Liver (tissue), 10 donors: ENCODE measurements at places on chromosomes 5 and 9. TPM values are rescaled to one million over a fixed set of nuclear protein-coding genes. Genes with fewer than 3 reads are reported as not detected.

GRCh38 chr5:7597059-7597642 lies 201.2 kb downstream of the ADCY2 start:
- DNase-seq: no peak

DNA sequence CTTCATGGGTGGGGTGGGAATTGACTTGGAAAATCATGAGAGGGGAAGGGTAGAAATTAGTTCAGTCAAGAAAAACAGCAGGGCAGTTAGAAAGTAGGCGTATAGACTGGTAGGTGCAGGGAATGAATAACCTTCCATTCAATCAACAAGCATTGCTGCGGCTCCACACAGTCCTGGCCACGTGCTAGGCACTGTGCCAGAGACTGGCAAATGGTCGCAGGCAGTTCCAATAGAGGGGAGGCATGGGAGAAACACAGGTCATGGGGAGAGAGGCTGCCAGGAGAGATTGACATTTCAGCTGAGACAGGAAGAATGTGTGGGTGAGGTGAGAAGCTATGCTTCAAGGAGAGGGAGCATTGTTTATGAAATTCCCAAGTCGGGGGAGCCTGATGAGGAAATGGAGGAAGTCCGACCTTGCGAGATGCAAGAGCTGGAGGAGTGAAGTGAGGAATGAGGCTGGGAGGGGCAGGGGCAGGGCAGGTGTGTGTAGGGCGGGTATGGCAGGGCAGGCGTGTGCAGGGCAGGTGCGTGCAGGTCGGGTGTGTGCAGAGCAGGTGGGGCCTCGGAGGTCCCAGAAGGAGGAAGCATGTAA lies 54.4 kb upstream of the PPARGC1B start:
- no peak for DNase-seq

- no peak for DNase-seq
Observed at GRCh38 chr9:98341157-98342097, 86.0 kb upstream of the TBC1D2 start.

DNA sequence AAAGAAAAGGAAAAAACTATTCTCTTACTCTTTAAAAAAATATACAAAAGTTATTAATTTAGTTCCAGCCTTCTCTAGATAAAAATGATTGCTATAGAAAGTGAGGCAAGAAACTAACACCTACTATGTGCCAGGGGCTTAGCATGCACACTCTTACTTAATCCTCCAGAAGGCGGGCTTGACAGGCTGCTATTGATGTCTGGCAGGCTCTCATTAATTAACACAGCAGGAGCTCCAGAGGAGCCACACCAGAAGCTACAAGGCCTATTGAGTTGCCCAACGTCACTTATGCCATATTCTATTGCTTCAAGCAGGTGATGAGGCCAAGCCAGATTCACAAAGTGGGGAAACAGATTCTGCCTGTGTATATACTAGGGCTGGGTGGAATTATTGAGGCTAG lies 54.6 kb upstream of the CLINT1 start:
- no peak for DNase-seq

The IL9 gene
- not detected for total RNA-seq

The ADAMTS2 gene
- 12.4 TPM for total RNA-seq

- no peak for DNase-seq
Observed at GRCh38 chr5:71457106-71457505, 1.7 kb downstream of the BDP1 start.

DNA sequence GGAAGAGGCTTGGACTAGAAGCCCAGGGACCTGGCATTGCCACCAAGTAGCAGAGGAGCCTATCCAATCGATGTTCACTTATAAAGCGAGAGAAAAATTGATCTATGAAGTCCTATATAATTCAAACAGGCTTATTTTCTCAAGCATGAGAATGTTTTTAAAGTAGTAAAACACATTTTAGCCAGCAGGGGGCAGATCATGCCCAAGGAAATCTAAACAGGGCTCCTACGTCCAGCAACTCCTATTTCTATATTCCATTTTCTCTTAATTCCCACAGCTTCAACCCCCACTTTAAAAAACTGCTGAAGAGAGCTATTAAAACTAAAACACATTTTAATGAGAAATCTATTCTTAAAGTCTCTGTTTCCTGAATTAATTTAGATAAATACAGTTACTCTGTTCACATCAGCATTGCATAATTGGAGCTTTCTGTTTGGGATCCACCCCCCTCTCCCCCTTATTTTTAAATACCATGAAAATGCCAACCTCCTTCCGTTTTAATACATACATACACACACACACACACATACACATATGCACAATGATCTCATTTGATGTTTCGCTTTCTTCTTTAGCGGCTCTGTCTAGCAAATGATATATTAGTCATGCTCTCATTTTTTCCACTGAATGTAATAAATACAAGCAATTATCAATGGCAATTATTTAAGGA lies 144.9 kb downstream of the MYO10 start:
- DNase-seq: no peak

The SMIM33 gene
- total RNA-seq: not detected

The ST8SIA4 gene
- total RNA-seq: 2.3 TPM

The TAF11L14 gene
- not detected for total RNA-seq

The ARHGAP26 gene
- total RNA-seq: 4.4 TPM

The TXNDC8 gene
- not detected for total RNA-seq

The BHMT gene
- total RNA-seq: 27.7 TPM

DNA sequence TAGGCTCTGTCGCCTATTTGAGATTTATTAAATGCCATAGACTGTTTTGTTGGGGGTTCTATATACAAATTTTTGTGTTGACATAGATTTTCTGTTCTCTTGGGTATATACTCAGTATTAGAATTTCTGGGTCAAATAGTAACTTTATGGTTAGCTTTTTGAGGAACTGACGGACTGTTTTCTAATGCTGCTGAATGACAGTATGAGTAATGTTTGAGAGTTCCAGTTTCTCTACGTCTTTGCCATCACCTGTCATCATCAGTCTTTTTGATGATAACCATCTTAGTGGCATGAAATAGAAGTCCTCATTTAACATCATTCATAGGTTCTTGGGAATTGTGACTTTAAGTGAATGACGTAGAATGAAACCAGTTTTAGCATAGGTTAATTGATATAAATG lies 60.1 kb downstream of the CCDC171 start:
- no peak for DNase-seq

GRCh38 chr5:110251366-110251765 lies 475.1 kb downstream of the TMEM232 start:
- DNase-seq: no peak

GRCh38 chr5:119328753-119329602 lies 26.8 kb upstream of the TNFAIP8 start:
- no peak for DNase-seq

DNA sequence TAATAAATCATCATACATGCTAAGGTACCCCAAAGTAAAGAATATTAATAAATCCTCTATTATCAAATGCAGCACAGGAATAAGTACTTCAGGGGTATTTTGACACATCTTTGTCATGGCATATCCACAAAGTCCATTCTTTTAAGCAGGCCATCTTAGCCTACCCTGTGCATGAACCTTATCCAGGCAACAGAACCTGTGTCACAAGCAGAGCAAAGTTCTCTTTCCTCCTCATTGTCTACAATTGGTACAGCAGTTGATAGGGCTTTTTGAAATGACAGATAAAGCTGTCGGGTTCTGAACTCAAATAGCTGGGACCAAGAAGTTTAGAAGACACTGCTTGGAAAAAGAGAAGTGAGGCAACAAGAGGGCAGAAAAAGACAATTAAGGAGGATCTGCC lies 30.8 kb upstream of the PURA start:
- no peak for DNase-seq

- DNase-seq: no peak
Observed at GRCh38 chr5:32439086-32439642, 5.4 kb downstream of the ZFR start.

The MYORG gene
- 26.6 TPM for total RNA-seq

The SH3GL2 gene
- not detected for total RNA-seq

DNA sequence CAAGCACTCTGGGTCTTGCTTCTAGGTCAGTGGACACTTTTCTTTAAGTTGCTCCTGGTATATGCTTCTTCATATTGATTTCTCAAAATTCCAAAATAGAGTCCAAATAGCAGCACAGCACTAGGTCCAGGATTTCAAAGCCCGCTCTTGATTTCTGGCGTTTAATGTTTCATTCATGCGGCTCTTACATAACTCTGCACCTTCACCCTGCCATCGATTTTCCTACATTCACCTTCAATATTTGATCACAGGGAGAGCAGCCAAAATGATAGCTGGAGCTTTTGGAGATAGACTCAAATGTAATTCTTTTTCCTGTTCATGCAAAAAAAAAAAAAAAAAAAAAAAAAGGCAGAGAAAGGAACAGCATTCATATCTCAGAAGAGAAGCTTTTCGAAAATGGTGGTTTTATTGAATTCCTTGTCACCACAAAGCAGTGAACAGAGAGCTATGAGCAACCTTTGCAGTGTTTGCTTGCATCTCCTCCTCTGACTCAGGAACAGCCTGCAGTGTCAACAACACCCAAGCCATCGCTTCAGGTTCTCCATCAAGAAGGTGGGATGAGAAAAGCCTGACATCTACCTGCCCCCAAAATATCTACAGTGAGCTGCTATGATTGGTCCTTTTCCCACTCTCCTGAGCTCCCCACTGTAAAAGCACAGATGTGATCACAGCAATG lies 97.8 kb downstream of the MED10 start:
- DNase-seq: no peak

GRCh38 chr5:165143741-165144140 lies 1638.3 kb downstream of the MAT2B start:
- DNase-seq: no peak

The AHRR gene
- 0.47 TPM for total RNA-seq

DNA sequence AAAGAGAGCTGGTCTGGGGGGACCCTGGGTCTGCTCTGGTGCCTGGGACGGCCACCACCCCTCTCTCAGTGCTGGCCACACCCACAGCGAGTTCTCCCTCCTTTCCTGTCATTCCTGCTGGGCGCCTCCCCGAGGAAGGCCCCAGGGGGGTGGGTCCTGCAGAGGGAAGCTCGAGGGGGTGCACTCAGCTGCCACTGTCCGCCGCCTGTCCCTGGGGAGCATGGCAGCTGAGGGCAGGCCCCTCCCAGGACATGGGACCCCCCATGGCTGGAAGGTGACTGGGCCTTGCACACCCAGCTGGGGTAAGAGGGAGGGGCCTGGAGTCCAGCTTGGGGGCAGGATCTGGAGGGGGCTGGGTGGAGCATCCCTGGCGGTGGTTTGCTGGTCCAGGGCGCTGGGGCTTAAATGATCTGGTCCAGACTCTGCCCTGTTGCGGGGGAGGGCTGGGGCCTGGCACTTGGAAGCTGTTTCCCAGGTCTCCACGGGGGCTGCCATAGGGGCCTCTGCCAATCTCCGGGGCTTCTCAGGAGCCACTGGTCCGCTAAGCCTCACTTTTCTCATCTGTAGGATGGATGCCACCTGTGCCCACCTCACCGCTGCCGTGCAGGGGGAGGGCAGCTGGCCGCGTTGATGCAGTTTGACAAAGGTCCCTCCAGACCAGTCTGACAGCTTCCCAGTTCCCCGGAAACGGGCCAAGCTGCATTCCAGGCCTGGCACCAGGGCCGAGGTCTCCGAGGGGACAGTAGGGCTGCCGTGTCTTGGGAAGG lies 6.0 kb upstream of the SLC2A6 start:
- DNase-seq: no peak

GRCh38 chr5:137975208-137975607 lies 57.7 kb downstream of the FAM13B start:
- DNase-seq: no peak

GRCh38 chr5:54671111-54671531 lies 153.6 kb downstream of the SNX18 start:
- no peak for DNase-seq

DNA sequence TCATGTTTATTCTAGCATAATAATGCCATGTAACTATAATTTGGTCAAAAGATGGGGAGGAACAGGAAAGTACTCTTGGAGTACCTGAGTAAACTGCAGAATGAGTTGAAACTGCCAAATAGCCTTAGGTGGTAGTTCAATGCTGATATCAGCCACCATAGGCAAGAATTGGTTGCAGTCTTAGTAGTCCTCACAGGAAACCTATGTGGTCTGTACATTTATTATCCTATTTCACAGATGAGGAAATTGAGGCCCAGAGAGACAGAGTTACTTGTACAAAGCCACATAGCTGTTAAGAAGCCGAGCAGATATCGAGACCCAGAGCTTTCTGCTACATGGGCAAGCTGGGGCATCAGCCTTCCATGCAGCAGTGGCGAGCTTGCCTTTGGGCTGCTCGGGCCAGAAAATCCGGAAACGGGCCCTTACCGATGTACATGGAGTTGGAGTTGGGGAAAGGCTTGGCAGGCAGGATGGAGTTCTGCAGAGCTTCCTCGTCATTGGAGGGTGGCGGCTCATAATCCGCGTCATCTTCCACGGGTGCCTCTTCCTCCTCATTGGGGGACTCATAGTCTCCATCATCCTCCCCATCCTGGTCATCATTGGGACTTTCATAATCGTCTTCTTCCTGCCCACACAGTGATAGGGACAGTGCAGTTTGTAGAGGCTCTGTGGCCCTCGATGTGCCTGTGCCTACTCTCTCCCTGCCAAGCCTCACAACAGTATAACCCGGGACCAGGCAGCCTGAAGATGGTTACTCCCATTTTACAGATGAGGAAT lies 27.1 kb downstream of the LCP2 start:
- no peak for DNase-seq

- DNase-seq: no peak
Observed at GRCh38 chr5:147336876-147337275, 102.0 kb downstream of the STK32A start.

The MLANA gene
- 0.05 TPM for total RNA-seq

The FAM200C gene
- total RNA-seq: 2.9 TPM

DNA sequence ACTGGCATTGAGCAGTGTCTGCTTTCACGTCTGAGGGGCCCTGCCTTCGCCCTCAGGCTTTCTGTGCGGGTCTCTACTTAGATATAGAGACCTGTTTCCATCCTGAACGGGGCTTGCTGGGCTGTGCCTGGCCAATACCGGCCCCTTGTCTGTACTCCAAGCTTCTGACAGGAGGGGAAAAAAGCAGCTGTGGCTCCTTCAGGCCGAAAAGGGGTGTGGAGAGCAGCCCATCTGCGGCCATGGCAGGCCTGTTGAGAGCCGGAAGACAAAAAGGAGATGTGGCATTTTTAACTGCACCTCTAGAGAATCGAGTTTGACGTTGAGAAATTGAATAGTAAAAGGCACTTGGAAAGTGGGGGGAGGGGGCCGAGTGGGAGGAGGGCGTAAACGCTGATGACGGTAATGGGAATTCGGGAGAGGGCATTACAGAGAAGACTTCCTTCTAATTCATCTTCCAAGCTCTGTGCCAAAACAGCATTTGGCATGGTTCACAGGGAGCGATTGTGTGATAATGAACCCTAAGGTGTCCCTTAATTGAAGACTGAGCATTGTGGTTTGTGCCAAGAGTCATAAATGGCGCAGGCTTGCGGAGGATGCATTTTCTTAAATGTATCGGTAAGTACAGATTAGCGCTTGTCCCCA lies 25.1 kb upstream of the PRDM12 start:
- no peak for DNase-seq

- no peak for DNase-seq
Observed at GRCh38 chr5:16540421-16540820, 74.8 kb upstream of the ZNF622 start.

DNA sequence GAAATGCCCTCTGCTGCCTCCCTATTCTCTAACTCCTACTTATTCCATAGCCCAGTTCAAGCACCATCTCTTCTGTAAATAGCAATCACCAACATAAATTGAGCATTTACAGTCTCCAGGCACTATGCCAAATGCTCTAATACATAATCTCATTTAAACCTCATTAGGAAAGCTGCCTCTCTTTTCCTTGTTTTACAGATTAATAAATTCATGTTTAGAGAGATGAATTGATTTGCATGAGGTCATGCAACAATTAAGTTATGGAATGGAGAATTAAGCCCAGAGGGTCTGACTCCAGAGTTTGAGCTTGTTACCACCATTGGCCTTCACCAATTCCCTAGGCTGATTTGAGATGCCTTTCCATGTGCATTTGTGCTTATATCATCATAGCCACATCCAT lies 23.4 kb upstream of the RFX3 start:
- no peak for DNase-seq
